ENCODE measurements at places on chromosomes 2 and 18.

- DNase-seq, result no peak
Measured at GRCh38 chr2:165827016-165827920, 33.2 kb upstream of the GALNT3 start.

GRCh38 chr18:7020995-7021777, 96.4 kb downstream of the LAMA1 start:
- DNase-seq, result no peak

DNA sequence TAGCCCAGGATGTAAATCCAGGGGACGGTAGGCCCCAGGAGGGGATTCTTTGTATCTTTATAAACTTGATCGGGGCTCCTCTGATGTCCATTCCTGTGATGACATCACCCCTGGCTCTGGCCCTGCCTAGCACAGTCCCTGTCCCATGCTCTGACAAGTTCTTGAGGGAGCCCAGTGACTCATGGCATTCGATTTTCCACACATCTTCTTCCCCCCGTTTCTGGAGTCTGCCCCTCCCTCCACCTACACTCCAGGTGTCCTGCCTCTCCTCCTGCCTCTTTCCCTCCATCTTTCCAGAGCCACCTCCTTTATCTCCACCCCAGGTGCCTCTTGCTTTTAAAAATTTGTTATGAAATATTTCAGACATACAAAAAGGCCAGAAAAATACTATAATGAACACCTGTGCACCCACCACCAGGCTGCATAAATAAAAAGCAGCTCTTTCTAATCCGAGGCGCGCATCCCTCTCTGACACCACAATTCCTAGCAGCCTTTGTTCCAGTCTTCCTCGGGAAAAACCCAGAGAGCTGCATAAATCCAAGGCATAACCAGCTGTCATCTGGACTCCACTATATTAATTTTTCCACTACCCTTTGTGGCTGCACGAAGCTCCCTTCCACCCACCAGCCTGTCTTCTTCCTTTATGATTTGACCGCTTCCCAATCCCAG, 207.7 kb downstream of the ZBTB7C start:
- DNase-seq, result no peak

DNA sequence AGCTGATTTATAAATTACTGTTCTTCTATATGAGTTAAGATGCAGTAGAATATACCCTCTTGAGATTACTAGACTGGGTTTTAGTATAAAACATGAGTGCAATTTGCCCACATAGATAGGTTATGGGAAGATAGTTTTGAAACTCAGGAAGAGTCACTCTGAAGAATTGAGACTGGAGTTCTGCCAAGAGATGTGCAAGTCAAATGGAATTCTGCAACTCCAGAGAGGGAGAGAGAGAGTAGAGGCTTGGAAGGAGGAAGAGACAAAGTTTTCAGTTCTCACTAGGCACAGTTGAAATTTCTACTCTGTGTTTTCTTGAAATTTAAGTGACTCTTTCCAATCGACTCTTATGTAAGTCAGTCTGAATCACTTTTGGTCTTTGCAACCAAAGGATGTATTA, 878.8 kb downstream of the TSN start:
- DNase-seq, result no peak

GRCh38 chr2:145067549-145068030, 547.7 kb upstream of the ZEB2 start:
- no peak for DNase-seq

DNA sequence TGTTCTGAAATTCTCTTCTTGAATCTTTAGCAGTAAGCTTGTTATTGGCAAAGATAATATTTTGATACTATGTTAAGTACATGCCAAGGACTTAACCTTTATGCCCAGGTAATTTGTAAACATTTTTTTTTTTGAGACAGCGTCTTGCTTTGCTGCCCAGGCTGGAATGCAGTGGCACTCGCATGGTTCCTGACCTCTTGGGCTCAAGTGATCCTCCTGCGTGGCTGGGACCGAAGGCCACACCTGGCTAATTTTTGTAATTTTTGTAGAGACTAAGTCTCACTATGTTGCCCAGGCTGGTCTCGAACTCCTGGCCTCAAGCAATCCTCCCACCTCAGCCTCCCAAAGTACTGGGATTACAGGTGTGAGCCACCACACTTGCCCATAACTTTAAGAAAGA, 35.7 kb upstream of the ZCCHC2 start:
- DNase-seq, result no peak

GRCh38 chr2:98505311-98505808, 60.7 kb downstream of the INPP4A start:
- DNase-seq, result no peak

DNA sequence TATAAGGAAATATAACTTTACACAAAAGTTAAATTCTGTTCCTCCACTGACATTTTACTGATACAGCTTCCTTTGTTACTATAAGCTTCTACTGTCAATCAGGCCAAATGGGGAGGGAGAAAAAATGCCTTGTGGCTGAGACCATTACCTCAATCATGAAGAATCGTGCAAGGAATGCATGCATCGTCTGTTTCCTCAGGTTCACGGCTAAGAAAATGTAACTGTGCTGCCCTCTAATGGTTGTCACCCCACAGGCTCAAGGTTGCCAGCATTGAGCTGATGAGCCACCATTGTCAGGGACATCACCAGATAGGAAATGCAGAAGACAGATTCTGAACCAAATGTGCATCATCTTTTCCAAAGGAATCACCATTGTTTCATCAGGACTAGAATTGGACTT, 426.9 kb downstream of the CDH2 start:
- DNase-seq, result no peak

GRCh38 chr2:75525434-75526310, 35.1 kb downstream of the EVA1A start:
- DNase-seq, result no peak

GRCh38 chr2:144516411-144516980, 3.4 kb downstream of the ZEB2 start:
- no peak for DNase-seq

DNA sequence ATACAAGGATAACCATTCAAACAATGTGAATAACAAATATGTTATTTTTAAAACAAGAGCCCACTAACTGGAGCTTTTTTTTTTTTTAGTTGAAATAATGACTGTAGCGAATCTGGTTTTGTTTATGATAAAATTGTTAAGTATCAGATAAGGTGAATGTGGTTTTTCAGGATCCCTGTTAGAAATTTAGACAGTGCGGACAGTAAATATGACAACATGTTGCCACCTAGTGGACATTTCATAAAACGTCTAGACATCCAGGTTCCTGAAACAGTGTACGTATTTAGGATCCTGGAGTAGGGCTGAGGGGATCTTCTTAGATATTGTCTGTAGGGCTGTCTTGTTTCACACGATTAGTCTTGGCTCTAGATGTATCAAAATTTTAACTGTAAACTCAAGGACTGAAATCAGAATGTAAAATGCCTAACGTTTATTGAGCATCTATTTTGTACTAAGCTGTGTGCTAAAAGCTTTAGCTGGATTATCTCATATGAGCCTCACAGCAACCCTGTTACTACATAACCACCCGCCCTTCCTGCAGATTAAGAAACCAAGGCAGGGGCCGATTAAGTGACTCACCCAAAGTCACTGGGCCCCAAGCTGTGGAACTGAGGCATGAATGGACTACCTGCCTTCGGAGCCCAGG, 23.9 kb upstream of the CCDC68 start:
- no peak for DNase-seq

- DNase-seq, result no peak
Measured at GRCh38 chr2:12050396-12050795, 304.0 kb downstream of the LPIN1 start.

GRCh38 chr18:8298186-8298585, 311.1 kb upstream of the RAB12 start:
- DNase-seq, result no peak

- DNase-seq, result no peak
Measured at GRCh38 chr2:80086831-80087230, 217.7 kb downstream of the LRRTM1 start.

GRCh38 chr2:231568098-231568784, 24.4 kb upstream of the TEX44 start:
- no peak for DNase-seq

DNA sequence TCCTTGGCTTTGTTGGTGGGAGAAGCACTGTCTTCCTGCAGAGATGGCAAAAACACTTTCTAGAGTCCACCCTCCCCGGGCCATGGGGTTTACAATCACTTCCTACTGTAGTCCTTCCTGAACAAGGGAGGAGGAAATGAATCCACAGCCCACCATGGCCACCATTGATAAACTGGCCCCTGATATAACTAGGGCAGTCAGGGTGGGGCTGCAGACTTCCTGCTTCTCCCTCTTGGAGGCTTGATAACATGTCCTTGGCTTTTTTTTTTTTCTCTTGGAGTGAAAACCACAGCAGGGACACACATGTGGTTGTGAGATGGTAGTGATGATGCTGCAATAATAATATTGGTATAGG, 437.8 kb downstream of the ZNF521 start:
- DNase-seq, result no peak

- no peak for DNase-seq
Measured at GRCh38 chr2:218648088-218648786, 11.2 kb downstream of the ZNF142 start.

GRCh38 chr2:145644820-145645302, 1124.9 kb upstream of the ZEB2 start:
- DNase-seq, result no peak

DNA sequence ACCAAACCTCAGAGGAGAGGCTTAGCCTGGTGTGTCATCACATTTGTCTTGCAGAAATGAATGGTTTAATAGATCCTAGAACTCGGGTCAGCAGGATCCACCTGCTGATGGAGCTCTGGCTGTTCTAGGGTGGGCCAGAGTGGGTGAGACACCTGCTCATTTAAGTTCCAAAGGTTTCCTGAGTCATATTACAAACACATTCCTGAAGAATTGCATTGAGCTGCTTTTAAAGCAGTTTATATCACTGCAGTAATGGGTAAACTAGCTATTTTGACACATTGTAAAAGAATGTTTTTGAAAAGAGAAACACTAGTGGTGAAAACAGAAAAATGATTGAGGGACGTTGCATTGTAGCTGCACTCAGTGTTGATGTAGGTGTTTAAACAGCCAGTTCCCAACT, 175.3 kb upstream of the TCF4 start:
- no peak for DNase-seq

GRCh38 chr18:56568986-56569385, 69.4 kb downstream of the TXNL1 start:
- no peak for DNase-seq

GRCh38 chr2:226701052-226701451, 98.6 kb downstream of the IRS1 start:
- DNase-seq, result no peak

GRCh38 chr18:13558124-13558523, 168.2 kb downstream of the FAM210A start:
- DNase-seq, result no peak

GRCh38 chr2:232473467-232473890, 14.2 kb downstream of the ECEL1 start:
- DNase-seq, result no peak

- no peak for DNase-seq
Measured at GRCh38 chr2:207540431-207540830, 10.7 kb downstream of the CREB1 start.

DNA sequence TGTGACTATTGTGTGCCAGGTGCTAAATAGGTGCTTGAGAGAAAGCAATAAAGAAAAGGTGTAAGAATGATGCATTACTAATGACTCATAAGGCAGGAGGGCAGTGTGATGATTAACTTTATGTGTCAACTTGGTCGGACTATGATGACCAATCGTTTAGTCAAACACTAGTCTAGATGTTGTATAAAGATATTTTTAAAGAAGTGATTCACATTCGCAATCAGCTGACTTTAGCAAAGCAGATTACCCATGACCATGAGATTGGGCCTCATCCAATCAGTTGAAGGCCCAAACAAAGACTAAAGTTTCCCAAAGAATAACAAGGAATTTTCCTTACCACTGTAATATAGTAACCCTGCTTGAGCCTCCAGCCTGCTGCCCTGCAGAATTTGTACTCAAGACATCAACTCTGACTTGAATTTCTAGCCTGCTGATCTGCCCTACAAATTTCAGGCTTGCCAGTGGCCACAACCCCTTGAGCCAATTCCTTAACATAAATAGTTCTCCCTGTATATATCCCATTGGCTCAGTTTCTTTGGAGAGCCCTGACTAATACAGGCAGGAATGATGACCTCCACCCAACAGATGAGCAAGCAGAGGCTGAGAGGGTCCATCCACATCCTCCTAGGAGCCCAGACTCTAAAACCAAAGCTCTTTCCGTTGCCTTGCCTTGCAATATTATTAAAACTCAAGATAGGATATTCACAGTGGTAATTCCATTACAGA, 132.6 kb downstream of the ACTR3 start:
- no peak for DNase-seq

DNA sequence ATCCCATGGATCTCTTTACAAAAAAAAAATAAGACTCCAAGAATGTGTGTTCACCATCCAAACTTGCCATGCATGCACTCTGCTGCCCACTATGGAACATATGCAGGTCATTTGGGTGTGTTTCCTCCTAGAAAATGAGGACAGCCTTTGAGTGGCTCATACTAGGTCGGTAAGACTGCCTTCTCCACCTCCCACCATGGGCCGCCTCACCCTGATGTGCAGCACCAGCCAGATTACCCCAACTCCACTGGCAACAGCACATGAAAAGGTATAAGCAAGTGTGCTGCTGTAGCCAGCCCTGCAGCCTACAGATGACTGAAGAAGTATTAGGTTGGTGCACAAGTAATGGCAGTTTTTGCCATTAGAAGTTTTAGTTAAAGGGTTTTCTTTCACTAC, 214.2 kb downstream of the ATAD2B start:
- no peak for DNase-seq

- DNase-seq, result peak; percentile 5
Measured at GRCh38 chr2:232927793-232928550, 57.9 kb downstream of the SNORC start.

GRCh38 chr2:109402180-109402579, 211.6 kb downstream of the SEPTIN10 start:
- DNase-seq, result no peak

DNA sequence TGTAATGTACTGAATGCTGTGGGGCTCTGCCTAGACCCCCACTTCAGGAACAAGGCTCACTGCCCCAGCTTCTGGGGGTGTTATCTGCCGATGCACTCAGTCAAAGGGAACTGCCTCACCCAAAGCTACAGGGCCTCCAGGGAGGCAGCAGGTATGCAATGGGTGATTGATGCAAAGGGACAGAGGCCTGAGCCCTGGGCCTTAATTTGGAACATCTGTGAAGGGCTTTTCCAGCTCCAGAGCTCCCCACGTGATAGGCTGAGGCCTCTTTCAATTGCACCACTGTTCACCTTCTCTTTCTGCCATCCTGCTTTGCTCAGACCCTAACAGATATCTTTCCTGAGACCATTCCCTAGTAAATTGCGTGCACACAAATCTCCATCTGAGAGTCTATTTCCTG, 131.0 kb downstream of the ATL2 start:
- no peak for DNase-seq

GRCh38 chr2:115880558-115880957, 1438.1 kb downstream of the DPP10 start:
- DNase-seq, result no peak

All from T-helper 1 cell (primary cell).